ENCODE measurements at places on chromosomes 12 and 14.
A peak's percentile ranks its signal among the peaks of the same experiment; 100 is the strongest.

DNA sequence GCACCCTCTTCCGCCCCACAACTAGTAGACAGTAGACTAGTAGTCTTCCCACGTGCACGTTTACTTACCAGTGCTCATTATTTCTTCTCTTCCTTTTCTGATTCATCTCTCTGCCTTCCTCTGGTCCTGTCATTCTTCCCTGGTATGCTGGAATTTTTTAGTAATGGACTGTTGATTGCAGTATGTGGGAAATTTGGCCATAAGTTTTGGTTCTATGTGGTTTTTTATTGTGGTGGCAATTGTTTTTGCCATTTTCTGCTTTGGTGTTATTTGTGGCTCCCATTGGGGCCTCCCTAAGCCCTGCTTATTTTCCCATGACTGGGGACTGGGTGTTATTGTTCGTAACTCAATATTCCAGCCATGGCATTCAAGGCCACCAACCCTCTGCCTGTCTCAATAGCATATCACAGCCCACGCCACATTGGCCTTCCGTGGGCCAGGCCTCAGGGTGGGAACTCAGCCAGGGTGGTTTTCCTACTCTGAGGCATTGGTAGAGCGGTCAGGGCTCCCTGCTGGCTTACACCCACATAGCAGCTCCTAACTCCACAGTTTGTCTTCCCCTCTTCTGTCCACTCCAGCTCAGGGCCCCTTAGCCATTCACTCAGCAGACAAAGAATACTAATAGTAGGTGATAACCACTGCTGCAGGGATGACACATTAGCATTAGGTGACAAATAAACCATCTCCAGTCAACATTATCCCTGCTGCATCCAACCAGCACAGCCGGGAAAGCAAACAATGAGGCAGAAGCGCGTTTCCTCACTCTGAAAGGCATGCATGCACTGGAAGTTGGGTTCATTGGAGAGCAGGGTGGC is 321.5 kb downstream of the CACNA1C start:
- H3K27ac ChIP-seq, result no peak overlapping the region
- H3K4me3 ChIP-seq, result no peak overlapping the region
- H3K36me3 ChIP-seq, result no peaks in the 10 kb centered on the region
- no peaks in the 10 kb centered on the region for H3K4me1 ChIP-seq

DNA sequence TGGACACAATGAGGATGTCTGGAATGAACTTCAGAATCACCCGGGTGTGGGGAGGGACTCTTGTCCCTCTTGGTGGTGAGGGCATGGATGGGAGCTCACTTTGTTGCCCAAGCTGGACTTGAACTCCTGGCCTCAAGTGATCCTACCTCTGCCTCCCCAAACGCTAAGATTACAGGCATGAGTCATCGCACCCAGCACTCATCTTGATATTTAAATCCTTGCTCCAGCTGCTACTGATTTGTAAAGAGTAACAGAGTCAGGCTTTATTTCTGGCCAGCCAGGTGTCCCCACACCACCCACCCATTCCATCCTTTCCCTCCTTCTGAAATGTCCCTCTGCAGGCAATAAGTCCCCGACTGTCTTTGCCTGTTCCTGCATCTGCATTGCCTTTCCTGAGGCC is 4.9 kb downstream of the DDX54 start:
- H3K36me3 ChIP-seq, result no peaks in the 10 kb centered on the region
- H3K4me3 ChIP-seq, result no peak overlapping the region
- DNase-seq, result no peak
- H3K27ac ChIP-seq, result no peak overlapping the region

GRCh38 chr14:105389976-105390848 is 8.1 kb upstream of the TEX22 start:
- H3K36me3 ChIP-seq, result no peaks in the 10 kb centered on the region
- no peaks in the 10 kb centered on the region for H3K4me1 ChIP-seq
- DNase-seq, result no peak

- DNase-seq, result no peak
- H3K27ac ChIP-seq, result no peak overlapping the region
- no peaks in the 10 kb centered on the region for H3K4me1 ChIP-seq
- no peak overlapping the region for H3K4me3 ChIP-seq
Measured at GRCh38 chr14:33556382-33557121, 394.3 kb downstream of the EGLN3 start.

- H3K36me3 ChIP-seq, result no peaks in the 10 kb centered on the region
- H3K4me1 ChIP-seq, result no peaks in the 10 kb centered on the region
- no peaks in the 10 kb centered on the region for H3K27me3 ChIP-seq
- DNase-seq, result no peak
Measured at GRCh38 chr12:107631715-107632114, 53.9 kb upstream of the PWP1 start.

GRCh38 chr12:2633825-2634200 is 161.0 kb upstream of the FKBP4 start:
- no peak overlapping the region for H3K27ac ChIP-seq
- no peaks in the 10 kb centered on the region for H3K36me3 ChIP-seq
- no peaks in the 10 kb centered on the region for H3K4me1 ChIP-seq

GRCh38 chr12:62292761-62293344 is 32.6 kb downstream of the USP15 start:
- H3K27ac ChIP-seq, result no peak overlapping the region
- DNase-seq, result no peak
- H3K4me3 ChIP-seq, result no peak overlapping the region
- no peaks in the 10 kb centered on the region for H3K4me1 ChIP-seq
- no peaks in the 10 kb centered on the region for H3K27me3 ChIP-seq
- no peaks in the 10 kb centered on the region for H3K36me3 ChIP-seq

DNA sequence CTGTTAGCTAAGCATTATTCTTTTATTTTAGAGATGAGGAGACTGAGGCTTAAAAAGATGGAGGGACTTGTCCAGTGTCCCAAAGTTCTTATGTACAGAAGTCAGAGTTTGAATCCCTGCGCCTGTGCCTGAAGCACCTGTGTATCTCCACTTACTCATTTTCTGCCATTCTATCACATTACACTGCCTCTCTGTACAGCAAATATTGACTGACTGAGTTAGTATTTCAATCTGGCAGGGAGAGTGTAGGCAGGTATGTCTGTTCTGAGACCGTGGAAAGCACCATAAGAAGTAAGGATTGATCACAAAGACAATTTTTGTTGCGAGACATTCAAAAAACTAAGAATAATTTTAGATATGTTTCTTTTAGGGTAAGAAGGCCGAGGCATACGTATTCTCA is 162.7 kb downstream of the KITLG start:
- DNase-seq, result no peak
- no peaks in the 10 kb centered on the region for H3K36me3 ChIP-seq
- no peak overlapping the region for H3K4me3 ChIP-seq
- H3K27ac ChIP-seq, result no peak overlapping the region

GRCh38 chr14:101220921-101221510 is 317.5 kb upstream of the RTL1 start:
- no peaks in the 10 kb centered on the region for H3K36me3 ChIP-seq
- no peak overlapping the region for H3K4me3 ChIP-seq
- DNase-seq, result no peak
- H3K27me3 ChIP-seq, result no peaks in the 10 kb centered on the region
- H3K4me1 ChIP-seq, result no peaks in the 10 kb centered on the region

- H3K27me3 ChIP-seq, result no peaks in the 10 kb centered on the region
- no peak overlapping the region for H3K4me3 ChIP-seq
- no peaks in the 10 kb centered on the region for H3K36me3 ChIP-seq
- H3K27ac ChIP-seq, result no peak overlapping the region
- peak; percentile 5 for DNase-seq
Measured at GRCh38 chr12:2644683-2645405, 149.9 kb upstream of the FKBP4 start.

- H3K4me1 ChIP-seq, result no peaks in the 10 kb centered on the region
- no peak overlapping the region for H3K4me3 ChIP-seq
- no peaks in the 10 kb centered on the region for H3K27me3 ChIP-seq
- no peak for DNase-seq
- no peak overlapping the region for H3K27ac ChIP-seq
- H3K36me3 ChIP-seq, result no peaks in the 10 kb centered on the region
Measured at GRCh38 chr14:96727073-96727472, 70.1 kb upstream of the VRK1 start.

GRCh38 chr12:24696800-24697199 is 252.1 kb downstream of the BCAT1 start:
- no peak for DNase-seq
- H3K27ac ChIP-seq, result no peak overlapping the region
- no peaks in the 10 kb centered on the region for H3K36me3 ChIP-seq
- no peak overlapping the region for H3K4me3 ChIP-seq
- no peaks in the 10 kb centered on the region for H3K27me3 ChIP-seq

- no peak overlapping the region for H3K4me3 ChIP-seq
- H3K36me3 ChIP-seq, result no peaks in the 10 kb centered on the region
Measured at GRCh38 chr12:81866081-81866480, 106.9 kb upstream of the PPFIA2 start.

DNA sequence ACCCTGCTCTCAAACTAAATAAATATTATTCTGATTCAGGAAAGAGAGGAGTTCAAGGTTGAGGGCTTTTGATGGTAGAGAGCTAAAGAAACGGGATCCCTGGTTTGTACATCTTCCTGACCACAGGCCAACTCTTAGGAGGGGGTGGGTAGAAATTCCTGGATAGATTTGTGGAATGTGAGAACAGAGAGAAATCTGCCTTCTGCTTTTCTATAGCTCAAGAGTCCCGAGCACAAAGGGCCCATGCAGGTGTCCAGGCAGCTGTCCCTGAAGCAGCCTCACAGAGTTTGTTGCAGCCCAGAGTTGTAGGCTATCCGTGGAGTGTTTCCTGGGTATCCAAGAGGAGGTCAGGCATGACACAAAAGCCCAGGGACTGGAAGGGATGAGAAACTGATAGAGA is 198.6 kb downstream of the BCAT1 start:
- no peaks in the 10 kb centered on the region for H3K4me1 ChIP-seq
- no peak for DNase-seq
- no peak overlapping the region for H3K4me3 ChIP-seq
- H3K36me3 ChIP-seq, result no peaks in the 10 kb centered on the region

GRCh38 chr12:47844264-47845019 is 24.7 kb upstream of the HDAC7 start:
- DNase-seq, result no peak
- no peak overlapping the region for H3K27ac ChIP-seq
- H3K4me3 ChIP-seq, result no peak overlapping the region
- no peaks in the 10 kb centered on the region for H3K27me3 ChIP-seq

DNA sequence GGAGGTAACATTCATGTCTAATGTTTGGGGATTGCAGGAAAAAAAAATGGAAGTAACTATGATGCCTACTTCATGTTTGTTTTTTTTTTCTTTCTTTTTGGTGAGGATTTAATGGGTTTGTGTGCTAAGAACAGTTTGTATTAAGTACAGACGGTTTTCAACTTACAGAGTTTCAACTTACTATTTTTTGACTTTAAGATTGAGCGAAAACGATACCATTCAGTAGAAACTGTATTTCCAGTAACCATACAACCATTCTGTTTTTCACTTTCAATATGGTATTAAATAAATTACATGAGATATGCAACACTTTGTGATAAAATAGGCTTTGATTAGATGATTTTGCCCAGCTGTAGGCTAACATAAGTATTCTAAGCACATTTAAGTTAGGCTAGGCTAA is 10.4 kb downstream of the TECPR2 start:
- no peak overlapping the region for H3K4me3 ChIP-seq
- H3K27me3 ChIP-seq, result no peaks in the 10 kb centered on the region
- H3K27ac ChIP-seq, result no peak overlapping the region
- no peaks in the 10 kb centered on the region for H3K36me3 ChIP-seq

- DNase-seq, result no peak
- no peak overlapping the region for H3K27ac ChIP-seq
- no peaks in the 10 kb centered on the region for H3K27me3 ChIP-seq
- H3K4me1 ChIP-seq, result no peaks in the 10 kb centered on the region
Measured at GRCh38 chr14:51806026-51807023, 54.1 kb upstream of the GNG2 start.

DNA sequence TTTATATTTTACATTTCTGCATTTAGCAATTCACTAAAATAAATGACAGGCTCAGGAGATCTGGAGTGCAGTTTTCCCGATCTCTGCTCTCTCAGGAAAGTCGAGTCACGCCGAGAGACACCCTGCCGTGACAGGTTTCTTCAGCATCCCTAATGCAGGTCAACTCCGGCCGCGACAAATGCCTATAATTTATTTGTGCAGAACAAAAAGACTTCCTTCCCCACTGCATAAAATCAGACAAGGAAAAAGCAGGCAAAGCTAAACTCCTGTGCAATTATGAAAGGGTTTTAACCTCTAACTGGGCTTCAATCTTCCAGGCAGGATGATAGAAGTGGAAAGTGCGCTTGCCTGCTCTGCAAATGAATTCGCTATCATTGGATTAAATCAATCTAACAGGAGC is 28.1 kb downstream of the SPRING1 start:
- H3K27ac ChIP-seq, result no peak overlapping the region
- H3K4me1 ChIP-seq, result no peaks in the 10 kb centered on the region
- H3K4me3 ChIP-seq, result no peak overlapping the region

DNA sequence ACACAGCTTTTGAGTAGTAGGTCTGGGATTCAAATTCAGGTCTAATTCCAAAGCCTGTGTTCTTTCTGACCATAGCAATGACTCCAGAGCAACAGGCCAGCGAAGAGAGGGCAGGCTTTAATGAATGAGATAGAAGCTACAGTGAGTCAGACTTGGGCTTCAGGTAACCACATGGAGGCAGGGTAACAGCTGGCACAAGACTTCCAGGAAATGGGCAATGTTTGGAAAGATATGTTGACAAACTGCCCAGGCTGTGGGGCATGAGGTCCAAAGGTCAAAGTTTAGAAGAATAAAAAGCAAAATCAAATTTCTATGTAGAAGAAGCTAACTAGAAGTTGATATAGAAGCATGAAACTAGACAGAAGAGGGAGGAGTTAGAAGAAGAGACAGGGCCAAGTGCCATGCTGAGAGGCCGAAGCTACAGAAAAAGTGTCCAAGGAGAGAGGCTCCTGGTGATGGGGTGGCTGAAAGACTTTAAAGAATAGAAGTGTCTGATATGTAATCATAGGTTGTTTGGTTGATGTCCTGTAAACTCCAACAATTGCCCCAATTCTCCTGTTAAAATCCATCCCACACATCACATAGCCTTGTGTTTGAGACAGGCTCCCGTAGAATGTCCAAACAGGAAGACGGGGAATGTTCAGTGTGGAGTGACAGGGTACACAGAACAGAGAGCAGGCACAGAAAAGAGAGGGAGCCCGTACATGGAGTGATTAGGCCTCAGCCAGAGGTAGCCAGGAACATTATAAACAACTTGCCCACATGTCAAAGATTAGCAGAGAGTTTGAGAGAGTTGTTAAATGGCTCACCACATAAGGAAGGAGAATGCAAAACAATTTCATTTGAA is 384.7 kb downstream of the CCDC91 start:
- no peaks in the 10 kb centered on the region for H3K27me3 ChIP-seq
- no peaks in the 10 kb centered on the region for H3K4me1 ChIP-seq
- H3K27ac ChIP-seq, result no peak overlapping the region
- no peak overlapping the region for H3K4me3 ChIP-seq
- no peaks in the 10 kb centered on the region for H3K36me3 ChIP-seq
- DNase-seq, result no peak

GRCh38 chr12:81206429-81206828 is 128.6 kb downstream of the ACSS3 start:
- no peak for DNase-seq
- no peaks in the 10 kb centered on the region for H3K36me3 ChIP-seq

DNA sequence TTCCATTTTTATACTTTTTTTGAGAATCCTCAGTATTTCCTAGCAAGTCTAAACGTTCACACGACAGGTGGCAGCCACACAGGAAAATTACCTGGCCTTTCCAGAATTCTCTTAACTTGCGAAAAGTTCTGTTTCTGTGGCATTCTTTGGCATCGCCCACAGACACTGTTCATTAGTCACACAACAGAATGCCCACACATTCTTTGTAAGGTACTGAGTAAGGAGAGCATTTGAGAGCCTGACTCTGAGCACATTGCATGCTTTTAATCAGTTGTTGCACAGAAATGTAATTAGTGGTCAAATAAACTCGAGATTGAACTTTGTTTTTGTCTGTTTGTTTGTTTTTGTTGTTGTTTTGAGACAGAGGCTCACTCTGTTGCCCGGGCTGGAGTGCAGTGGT is 52.4 kb downstream of the LMNTD1 start:
- H3K27me3 ChIP-seq, result no peaks in the 10 kb centered on the region
- no peaks in the 10 kb centered on the region for H3K36me3 ChIP-seq
- H3K27ac ChIP-seq, result no peak overlapping the region
- H3K4me3 ChIP-seq, result no peak overlapping the region
- H3K4me1 ChIP-seq, result no peaks in the 10 kb centered on the region
- DNase-seq, result no peak

Measured in uterus (tissue), 4 donors.